Right forelimb (tissue), 1 donor: ENCODE measurements at places on chromosomes 11 and 22.

DNA sequence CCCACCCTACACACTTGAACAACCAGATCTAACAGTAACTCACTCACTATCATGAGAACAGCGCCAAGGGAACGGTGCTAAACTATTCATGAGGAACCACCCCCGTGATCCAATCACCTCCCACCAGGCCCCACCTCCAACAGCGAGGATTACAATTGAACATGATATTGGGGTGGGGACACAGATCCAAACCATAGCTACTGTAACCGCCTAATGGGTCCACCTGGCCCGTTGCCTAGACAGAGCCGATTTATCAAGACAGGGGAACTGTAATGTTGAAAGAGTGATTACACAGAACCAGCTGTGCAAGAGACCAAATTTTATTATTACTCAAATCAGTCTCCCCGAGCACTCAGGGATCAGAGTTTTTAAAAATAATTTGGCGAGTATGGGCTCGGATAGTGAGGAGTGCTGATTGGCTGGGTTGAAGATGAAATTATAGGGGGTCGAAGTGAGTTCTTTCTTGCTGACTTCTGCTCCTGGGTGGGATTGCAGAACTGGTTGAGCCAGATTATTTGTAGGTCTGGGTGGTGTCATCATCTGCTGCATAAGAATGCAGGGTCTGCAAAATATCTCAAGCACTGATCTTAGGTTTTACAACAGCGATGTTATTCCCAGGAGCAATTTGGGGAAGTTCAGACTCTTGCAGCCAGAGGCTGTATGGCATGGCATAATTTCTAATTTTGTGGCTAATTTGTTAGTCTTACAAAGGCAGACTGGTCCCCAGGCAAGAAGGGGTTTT is 17.9 kb upstream of the ZC3H12C start:
- DNase-seq: no peak

GRCh38 chr22:19081351-19081750 is 40.9 kb downstream of the DGCR2 start:
- no peak for DNase-seq

DNA sequence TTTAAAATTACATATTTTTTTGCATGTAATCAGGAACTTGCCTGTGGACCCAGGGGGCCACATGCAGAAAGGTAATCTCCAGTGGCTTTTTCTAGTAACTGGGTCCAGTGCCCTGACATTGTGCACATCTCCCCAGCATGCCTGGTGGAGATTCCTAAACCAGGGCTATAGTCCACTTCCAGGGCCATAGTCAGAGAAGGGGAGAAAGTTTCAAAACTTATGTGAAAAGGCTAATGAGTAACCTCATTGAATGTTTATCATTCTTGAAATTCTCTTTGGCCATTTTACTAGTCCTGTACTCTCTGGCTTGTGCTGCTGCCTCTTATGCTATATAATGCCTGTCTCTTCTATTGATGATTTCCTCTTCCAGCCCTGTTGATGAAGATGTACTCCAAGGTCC is 47.8 kb downstream of the BARX2 start:
- no peak for DNase-seq

GRCh38 chr22:50720301-50721256 is 17.4 kb upstream of the ACR start:
- no peak for DNase-seq

DNA sequence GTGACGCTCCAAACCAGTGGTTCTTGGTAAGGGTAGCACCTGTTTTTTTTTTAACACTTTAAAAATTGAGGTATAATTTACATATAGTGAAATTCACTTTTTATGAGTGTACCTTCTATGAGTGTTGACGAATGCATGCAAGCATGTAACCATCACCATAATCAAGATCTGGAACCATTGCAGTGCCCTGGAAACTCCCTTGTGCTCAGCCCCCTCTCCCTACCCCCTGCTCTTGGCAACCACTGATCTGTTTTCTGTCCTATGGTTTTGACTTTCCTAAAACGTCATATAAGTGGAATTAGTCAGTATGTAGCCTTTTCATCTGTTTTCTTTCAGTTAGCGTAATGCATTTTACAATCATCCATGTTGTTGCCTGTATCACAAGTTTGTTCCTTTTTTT is 212.2 kb downstream of the GRIK4 start:
- DNase-seq: no peak

- DNase-seq: no peak
Observed at GRCh38 chr22:43066844-43067385, 22.3 kb downstream of the TTLL1 start.

DNA sequence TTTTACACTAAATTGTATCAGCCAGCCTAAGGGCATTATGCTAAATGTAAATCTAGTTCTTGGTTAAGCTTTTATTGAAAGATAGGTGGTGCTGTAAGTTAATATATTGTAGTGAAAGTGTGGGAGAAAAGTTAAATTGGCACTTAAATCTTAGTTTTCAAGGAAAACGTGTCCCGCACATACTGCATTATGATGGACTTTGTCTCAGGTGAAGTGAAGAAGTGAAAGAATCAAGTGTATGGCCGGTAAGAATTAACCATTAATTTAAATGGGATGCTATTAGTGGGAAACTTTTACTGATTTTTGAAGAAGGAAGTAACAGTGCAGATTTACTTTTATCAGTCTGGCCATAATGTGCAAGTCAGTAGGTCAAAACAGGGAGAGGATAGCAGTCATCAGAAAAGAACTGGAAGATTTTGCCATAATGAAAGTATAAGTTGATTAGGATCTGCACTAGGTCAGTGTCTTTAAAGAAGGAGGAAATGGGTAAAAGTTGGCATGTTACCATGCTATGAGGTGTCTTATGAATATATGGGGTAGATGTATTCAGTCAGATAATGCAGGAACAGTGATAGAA is 81.6 kb downstream of the PDHX start:
- DNase-seq: no peak

GRCh38 chr11:70713988-70714665 is 315.8 kb downstream of the CTTN start:
- no peak for DNase-seq

DNA sequence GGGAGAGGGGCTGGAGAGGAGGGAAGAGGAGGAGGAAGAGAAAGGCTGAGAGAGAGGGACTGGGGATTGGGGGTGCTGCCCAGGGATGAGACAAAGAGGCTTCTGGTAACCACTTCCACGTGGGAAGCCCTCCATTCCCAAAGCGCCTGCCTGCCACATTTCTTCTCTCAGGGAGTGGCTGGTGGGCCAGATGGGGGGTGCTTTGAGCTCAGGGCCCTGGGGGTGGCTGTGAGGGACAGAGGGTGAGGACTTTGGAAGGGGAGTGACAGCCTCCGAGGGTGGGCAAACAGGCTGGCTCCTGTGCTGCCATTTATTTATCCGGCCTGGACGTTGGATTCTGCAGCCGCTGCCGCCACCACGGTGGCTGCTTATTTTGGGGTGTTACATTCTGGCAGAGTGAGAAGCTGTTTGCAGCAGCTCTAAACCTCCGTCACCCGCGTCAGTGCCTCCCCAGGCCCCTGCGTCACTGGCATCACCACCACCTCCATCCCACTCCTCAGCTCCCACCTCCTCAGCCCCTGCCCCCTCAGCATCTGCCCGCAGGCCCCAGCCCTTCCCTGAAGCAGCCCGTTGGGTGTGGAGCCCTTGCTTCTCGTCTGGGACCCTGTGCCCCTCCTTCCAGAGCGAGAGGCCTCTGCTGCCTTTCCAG is 1.6 kb downstream of the RTN4RL2 start:
- no peak for DNase-seq

DNA sequence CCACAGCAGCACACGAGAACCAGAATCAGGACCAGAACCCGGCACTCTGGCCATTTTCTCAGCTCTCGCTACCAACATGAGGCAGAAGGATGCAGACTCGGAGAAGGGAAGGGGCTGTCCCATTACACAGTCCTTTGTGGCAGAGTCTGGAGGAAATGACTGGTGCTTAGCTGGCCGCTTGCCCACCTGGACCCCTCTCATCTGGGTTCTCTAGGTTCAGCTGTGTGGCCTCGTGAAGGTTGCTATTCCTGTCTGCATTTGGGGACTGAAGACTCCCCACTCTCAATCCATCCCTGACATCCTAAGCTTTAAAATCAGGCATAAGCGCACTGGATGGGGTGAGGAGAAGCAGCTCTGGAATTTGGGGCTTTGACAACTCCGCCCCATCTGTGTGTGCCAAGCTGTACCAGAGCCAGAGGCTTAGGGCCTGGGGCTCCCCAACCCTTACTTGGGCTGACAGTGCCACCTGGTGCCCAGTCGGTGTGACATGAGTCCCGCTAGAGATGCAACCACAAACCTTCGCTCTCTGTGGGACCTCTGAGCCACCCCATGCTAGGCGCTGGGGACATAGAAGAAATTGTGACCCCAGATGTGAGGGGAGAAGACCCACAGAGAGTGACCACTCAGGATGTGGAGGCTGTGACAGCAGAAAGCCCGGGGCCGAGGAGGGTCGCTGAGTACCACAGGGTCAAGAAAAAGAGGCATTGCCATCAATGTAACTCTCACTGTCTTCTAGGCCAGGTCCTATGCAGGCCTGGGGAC is 35.8 kb upstream of the FCHSD2 start:
- peak; percentile 93 for DNase-seq

DNA sequence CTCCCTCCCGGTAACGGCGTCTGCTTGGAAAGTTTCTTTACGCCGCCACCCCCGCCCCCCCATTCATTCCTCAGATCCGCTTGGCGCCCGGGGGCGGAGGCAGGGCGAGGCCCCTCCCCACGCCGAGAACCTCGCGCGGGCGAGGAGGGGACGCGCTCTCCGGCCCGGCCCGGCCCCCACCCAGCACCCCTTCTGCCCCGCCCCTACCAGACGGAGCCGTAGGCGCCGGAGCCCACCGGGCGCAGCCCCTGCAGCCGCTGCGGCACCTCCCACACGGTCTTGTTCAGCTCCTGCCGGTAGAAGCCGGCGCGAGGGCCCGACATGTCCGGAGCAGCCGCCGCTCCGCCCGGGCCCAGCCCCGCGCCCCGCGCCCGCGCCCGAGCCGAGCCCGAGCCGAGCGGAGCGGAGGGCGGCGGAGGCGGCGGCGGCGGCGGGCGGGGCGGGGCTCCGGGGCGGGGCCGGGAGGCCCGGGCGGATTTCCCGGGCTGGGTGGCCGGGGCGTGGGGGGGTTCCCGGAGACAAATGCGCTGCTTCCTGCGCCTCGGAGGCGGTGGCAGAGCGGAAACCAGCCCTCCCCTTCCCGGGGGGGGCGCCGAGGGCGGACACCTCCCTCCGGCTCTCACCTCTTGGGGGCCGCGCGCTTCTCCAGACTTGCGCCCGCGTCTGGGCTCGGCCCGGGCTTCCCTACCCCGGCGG is at the start of gene MAPK11:
Gene MAPK11 (minus strand): TSS at position 411 of the 696 bp plus-strand sequence. CDS start 88 bp downstream, at position 323.
- DNase-seq: peak; percentile 75

DNA sequence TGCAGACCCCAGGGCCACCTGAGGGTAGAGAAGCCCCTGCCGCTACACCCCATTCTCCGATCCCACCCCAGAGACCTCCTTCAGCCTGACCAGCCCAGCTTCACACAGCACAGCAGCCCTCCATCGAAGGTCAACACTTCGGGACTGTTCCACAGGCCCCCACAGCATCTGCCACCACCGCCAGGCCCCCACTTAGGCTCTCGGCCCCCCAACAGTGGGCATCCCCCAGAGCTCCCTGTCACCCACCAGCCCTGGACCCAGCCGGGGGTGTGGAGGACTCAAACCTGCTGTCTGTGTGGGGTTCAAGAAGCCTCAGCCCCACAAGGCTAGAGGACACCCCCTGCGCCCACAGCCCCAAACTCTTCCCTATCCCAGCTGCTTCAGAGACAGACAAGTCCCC is 6.2 kb downstream of the SBF1 start:
- no peak for DNase-seq

DNA sequence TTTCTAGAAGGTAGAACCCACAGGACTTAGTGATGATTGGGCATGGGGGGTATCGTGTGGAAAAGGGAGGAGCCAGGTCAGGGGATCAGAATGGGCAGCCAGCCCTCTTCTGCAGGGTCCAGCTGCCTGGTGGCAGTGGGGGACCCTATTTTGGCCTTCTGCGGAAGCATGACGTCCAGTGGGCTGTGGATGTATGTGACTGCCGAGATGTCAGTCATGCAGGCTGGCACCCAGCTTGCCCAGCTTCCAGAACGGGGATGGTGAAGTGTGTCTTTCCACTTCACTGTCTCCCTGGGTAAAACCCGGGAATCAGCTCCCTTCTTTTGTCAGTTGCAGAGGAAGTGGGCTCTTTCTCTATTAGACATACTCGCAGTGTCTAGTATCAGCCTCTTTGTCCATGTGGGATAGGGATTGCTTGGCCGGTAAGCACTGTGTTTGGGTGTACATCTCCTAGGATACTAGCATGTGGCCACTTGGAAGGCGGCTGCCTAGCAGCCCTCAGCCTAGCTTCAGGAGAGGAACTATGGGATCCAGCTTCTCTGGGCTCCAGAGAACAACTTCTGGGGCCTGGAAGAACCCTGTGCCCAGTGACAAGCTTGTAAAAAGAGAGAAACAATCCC is 51.4 kb downstream of the GRIK4 start:
- DNase-seq: no peak

DNA sequence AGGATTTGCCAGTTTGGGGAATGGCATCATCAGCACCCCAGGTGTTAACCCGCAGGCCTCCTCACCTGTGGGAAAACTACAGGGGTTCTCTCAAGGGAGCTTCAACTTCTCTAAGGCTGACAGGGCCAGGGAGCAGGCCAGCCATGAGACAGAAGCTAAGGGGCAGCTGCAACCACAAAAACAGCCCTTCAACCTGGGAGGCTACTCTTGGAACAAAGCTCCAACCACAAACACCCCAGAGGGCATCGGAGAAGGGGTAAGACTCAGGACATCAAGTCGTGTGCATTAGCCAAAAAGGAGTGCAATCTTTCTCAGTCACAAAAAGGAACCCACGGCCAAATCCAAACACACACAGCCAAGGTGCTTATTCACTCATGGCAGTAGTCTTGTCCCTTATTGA is 103.0 kb downstream of the PLEKHA7 start:
- no peak for DNase-seq

GRCh38 chr22:44848791-44849420 is 96.5 kb downstream of the ARHGAP8 start:
- no peak for DNase-seq

GRCh38 chr11:66317322-66317722 is 478 bp upstream of the CD248 start:
- DNase-seq: peak; percentile 77

GRCh38 chr11:130449310-130449990 is 1.0 kb downstream of the ADAMTS15 start:
- DNase-seq: no peak

DNA sequence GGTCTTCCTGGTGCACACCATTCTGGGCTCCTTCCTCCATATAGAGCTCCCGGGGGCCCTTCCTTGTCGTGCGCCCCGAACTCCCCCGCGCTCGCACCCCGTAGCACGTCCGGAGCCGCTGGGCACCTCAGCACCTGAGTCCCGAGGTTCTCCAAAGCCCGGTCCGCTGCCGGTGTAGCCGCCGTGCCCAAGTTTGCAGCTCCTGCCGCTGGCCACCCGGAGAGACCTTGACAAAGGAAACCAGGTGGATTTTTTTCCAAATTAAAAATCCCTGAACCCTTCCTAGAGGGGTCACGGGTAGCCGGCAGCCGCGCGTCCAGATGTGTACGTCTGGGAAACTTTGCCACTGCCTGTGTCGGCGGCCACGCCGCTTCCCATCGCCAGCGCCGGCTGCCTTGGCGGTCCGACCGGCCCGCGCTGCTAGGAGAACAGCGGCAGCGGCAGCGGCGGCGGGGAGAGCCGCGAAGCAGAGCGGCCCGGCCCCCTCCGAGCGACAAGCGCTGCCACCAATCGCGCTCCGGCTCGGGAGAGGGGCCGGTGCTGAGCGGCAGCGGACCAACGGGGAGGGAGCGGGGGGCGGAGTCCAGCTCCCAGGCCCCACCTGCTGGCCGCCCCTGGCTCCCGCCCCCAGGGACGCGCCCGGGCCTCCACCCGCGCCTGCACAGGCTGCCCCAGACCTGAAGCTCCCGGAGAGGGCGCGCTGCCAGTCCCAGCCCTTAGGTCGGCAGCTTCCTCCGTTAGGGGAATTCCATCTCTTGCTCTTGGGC is at the start of gene GALNT18:
Gene GALNT18 (minus strand): TSS at position 433 of the 767 bp plus-strand sequence.
- DNase-seq: peak; percentile 92

GRCh38 chr22:49017482-49018329 is 810.0 kb downstream of the BRD1 start:
- peak; percentile 23 for DNase-seq
